Activated CD8-positive, alpha-beta memory T cell treated with anti-CD3 and anti-CD28 coated beads for 1 hour (primary cell): ENCODE measurements at places on chromosomes 1 and 21.

DNA sequence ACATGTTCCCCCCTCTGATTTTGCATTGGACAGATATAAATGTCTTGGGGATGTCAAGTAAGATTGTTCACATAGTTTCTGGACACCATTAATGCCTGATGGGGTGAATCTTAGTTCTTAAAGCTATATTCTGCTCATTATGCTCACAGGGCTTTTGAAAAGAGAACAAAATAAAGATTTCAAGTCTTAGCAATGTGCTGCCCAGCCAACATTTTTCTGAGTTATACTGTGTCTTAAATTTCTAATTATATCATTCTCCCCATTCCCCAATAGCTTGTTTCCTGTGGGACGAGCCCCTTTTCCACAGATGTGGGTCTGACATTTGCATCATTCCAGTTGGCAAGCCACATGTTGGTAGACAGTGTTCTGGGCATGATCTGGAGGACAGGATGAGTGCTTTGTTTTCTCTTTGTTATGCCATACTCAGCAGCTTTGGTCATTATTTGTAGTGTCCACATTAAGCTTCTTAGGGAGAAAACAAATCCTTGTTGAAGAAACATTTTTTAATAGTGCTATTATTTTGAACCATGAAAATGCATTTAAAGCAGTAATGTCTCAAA, 32.8 kb downstream of the MTARC1 start:
- DNase-seq: no peak

GRCh38 chr1:26553942-26554682, 24.6 kb downstream of the RPS6KA1 start:
- DNase-seq: no peak

GRCh38 chr1:234294109-234294817, 79.0 kb upstream of the COA6 start:
- no peak for DNase-seq

DNA sequence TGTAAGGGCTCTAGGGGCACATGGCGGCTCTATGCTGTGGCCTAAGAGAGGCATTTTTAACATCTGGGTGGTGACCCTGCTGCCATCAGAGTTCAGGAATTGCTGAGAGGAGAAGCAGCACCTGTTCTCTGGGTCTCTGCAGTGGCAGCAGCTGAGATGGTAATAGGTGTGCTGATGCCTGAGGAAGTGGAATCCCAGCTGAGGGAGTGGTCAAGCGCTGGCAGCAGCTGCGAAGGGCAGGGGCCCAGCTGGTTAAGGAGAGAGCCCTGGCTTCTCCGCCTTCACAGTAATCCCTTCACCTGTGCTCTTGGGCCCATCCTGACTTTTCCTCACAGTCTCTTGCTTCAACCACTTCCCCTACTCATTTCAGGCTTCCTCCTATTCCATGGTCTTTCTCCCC, 39.8 kb downstream of the GJA5 start:
- no peak for DNase-seq

GRCh38 chr1:59638231-59638711, 176.5 kb upstream of the HOOK1 start:
- no peak for DNase-seq

GRCh38 chr1:60942896-60943638, 139.3 kb upstream of the NFIA start:
- DNase-seq: no peak

GRCh38 chr1:74463333-74463988, 49.0 kb downstream of the LRRC53 start:
- no peak for DNase-seq

- DNase-seq: no peak
Observed at GRCh38 chr1:39103328-39104157, 77.4 kb downstream of the NDUFS5 start.

DNA sequence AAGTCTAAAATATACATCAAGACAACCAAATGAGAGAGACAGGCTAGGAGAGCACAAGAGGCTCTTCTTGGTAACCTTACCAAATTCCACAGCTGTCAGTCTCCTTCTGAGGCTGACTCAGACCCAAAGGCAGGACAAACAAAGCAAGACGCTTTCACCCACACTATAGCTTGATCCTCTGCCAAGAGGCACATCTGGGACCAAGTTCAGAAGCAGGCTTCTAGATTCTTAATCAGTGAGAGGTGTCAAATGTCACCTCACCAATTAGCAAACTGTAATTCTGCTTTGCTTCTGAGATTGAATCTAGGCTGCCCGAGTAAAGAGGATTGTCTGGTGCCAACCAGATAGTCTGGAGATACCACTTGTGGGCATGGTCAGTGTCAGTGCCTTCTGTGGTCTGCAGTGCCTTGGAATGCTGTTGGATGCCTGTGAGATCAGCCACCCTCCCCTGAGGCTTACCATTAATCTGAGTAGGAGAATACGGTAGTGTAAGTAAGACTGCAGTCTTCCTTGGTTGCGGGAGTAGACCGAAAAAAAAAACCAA, 151.0 kb downstream of the FMN2 start:
- DNase-seq: no peak

GRCh38 chr1:3541936-3542335, 69.4 kb downstream of the MEGF6 start:
- DNase-seq: no peak

DNA sequence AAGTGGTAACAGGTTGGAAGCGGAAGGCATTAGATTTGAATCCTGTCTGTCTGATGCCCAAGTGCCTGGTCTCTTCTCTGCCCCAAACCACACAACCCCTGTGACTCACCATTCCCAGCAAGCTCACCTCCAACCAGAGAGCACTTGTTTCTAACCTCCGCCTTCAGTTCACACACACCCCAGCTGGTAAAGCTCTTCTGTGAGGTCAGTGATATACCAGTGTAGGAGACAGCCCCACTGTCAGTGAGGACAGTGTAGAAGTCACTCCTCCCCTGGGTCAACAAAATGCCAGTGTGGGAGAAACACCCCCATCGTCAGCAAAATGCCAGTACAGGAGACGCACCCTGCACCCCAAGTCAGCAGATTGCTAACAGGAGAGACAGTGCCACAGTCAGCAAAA, 2.6 kb downstream of the RIMS3 start:
- no peak for DNase-seq
